Lung (tissue), 17 donors: ENCODE measurements at places on chromosomes 4 and X. TPM values are rescaled to one million over a fixed set of nuclear protein-coding genes. Genes with fewer than 3 reads are reported as not detected.

DNA sequence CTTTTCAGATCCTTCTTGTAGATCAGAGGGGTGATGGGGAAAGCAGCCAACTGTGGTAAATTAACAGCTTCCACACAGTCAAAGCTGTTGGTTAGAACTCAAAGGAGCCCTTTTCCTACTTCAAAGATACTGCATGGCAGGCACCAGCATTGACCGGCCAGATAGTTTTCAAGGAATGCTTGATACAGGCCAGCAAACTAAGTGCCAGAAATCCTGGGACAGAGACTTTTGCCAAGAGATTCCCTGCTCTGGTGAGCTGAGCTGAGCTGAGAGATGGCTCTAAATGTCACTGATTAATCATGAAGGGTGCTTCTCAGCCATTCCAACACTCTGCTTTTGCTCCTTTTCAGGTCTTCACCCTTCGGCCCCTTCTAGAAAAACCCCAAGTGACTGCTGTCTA lies 131.6 kb upstream of the MED14 start:
- H3K4me3 ChIP-seq: no peak overlapping the region
- H3K27ac ChIP-seq: peak overlapping the region; percentile 60
- no peaks in the 10 kb centered on the region for H3K36me3 ChIP-seq
- peaks cover 9% of the 10 kb centered on the region for H3K4me1 ChIP-seq
- peaks cover 6% of the 10 kb centered on the region for H3K27me3 ChIP-seq

DNA sequence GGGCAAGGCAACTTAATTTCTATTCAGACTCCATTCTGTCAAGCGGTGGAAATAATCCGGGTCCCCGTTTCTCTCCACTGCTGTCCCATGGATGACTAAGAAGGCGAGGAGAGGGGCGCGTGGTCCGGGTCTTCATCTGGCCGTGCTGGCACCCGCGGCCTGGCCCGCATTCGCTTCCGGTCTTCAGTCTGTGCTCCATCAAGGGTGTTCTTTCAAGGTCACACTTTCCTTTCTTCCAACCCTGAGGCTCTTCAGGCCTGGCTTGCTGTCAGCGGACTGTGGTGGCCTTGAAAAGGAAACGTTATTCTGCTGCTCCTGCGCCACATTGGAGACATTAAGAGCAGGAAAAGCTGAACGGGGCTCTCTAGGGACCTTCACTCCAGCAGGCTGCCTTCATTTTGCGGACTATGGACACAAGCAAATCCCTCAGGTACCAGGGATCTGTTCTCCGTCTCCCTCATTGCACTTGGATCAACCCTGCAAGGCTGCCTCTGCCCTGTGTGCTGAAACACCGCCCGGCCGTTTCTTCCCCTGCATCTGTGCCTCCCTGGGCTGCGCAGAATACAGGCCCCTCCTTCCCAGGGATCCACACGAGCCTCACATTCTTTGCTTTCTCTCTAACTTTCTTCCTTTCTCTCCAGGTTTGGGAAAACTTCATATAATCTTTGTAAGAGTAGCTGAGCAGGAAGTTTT lies 5.7 kb upstream of the SLC25A4 start:
- no peak for DNase-seq
- no peaks in the 10 kb centered on the region for H3K27me3 ChIP-seq
- H3K4me3 ChIP-seq: no peak overlapping the region
- H3K36me3 ChIP-seq: no peaks in the 10 kb centered on the region

Gene GABRE
- 44.5 TPM for total RNA-seq

DNA sequence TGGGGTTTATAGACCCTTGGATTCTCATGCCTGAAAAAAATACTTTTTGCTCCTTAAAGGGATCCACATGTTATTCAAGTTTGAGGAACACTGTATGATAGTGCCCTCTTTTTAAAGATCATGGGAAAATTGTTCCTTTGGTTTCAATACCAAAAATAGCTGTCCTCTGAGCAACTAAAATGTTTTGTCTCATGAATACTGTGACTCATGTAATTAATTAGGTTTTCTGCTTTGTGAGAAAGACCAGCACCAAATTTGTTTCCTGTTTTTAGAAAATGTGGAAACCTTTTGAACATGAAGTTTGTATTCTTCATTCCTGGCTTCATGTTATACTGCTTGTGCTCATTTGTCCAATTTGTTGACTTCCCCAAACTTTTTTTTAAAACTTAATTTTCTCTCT lies 127.6 kb upstream of the SH3RF1 start:
- peaks cover 8% of the 10 kb centered on the region for H3K36me3 ChIP-seq
- no peak overlapping the region for H3K4me3 ChIP-seq
- no peaks in the 10 kb centered on the region for H3K27me3 ChIP-seq

GRCh38 chr4:41573502-41574001 lies 35.6 kb downstream of the LIMCH1 start:
- no peak for DNase-seq
- H3K4me1 ChIP-seq: peaks cover 35% of the 10 kb centered on the region
- H3K36me3 ChIP-seq: peaks cover 3% of the 10 kb centered on the region

Gene SHOX
- total RNA-seq: not detected

DNA sequence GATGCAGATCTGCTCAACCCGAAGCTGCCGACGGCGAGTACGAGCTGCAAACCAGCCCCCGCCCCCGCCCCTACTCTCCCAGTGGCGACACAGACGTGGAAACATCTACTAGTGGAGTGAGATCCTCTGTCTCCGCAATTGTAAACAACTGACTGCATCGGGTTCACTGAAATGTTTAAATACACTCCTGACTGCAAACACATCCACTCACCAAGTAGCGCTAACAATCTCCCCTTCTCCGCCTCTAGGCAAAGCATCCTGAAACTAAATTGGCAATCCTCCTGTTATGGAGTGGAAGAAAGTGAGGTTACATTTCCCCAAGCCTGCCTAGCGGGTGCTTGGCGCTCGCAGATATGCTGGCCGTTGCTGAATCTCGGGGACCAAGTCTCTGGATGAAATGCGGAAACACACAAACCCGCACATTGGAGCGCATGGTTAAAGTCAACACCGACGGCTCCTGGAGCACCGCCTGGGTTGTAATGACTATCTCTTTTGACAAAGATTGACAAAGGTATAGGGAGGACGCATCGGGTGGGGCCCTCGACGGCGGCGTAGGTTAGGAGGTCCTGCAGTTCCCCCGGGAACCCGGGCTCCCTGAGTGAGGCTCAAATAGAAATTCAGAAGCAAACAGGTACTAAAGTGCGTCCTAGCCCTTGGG lies 117.0 kb upstream of the TEX13C start:
- H3K27me3 ChIP-seq: peaks cover 38% of the 10 kb centered on the region
- H3K36me3 ChIP-seq: no peaks in the 10 kb centered on the region
- H3K4me3 ChIP-seq: no peak overlapping the region
- no peak for DNase-seq
- no peak overlapping the region for H3K27ac ChIP-seq

GRCh38 chr4:60605646-60606354 lies 594.3 kb upstream of the ADGRL3 start:
- no peak overlapping the region for H3K27ac ChIP-seq
- H3K27me3 ChIP-seq: no peaks in the 10 kb centered on the region
- no peak for DNase-seq
- no peak overlapping the region for H3K4me3 ChIP-seq
- no peaks in the 10 kb centered on the region for H3K36me3 ChIP-seq

DNA sequence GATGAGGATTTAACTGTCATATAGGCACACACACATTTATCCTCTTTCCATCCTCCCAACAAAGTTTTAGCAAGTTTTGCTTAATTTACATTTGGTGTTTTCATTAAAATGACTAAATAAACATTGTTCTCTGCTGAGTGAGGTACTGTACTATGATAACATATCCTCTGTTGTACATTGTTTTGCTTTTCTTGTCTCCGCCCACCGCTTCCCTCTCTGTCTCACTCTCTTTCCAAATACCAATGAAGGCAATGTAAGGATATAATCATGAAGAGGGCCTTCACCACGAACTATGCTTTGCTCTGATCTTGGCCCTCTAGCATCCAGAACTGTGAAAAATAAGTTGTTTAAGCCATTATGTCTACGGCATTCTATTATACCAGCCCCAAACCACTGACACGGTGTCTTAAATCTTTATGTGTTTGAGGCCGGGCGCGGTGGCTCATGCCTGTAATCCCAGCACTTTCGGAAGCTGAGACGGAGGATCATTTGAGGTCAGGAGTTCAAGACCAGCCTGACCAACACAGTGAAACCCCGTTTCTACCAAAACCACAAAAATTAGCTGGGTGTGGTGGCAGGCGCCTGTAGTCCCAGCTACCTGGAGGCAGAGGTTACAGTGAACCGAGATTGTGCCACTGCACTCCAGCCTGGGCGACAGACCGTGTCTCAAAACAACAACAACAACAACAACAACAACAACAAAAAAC lies 65.3 kb downstream of the HPRT1 start:
- H3K4me3 ChIP-seq: no peak overlapping the region
- no peaks in the 10 kb centered on the region for H3K4me1 ChIP-seq
- no peak for DNase-seq
- H3K27ac ChIP-seq: no peak overlapping the region

- no peak for DNase-seq
- H3K4me3 ChIP-seq: peak overlapping the region; percentile 86
- H3K27me3 ChIP-seq: peaks cover 21% of the 10 kb centered on the region
- no peaks in the 10 kb centered on the region for H3K36me3 ChIP-seq
- peaks cover 16% of the 10 kb centered on the region for H3K4me1 ChIP-seq
Observed at GRCh38 chrX:2692221-2693112, 1.4 kb downstream of the CD99 start.

DNA sequence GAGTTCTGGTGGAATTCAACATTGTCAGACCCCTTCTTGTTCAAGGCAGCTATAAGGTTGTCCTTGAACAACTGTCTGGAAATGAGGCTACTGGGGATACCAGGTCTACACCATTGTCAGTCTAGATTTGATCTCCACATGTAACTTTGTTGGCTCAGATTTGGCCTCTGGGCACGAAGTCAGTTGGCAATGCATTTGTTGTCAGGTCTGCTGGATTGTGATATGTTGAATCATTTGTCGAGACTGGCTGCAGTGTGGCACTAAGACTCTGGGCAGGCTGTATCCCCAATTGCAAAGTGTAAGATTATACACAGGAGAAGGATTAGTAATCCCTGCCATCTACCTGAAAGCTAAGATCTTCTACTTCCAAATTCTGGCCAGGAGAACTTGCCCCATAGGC lies 26.5 kb downstream of the ZNF81 start:
- no peaks in the 10 kb centered on the region for H3K36me3 ChIP-seq
- H3K4me1 ChIP-seq: no peaks in the 10 kb centered on the region
- no peaks in the 10 kb centered on the region for H3K27me3 ChIP-seq
- no peak overlapping the region for H3K4me3 ChIP-seq
- DNase-seq: no peak
- H3K27ac ChIP-seq: no peak overlapping the region

Gene MAGEA10
- not detected for total RNA-seq

DNA sequence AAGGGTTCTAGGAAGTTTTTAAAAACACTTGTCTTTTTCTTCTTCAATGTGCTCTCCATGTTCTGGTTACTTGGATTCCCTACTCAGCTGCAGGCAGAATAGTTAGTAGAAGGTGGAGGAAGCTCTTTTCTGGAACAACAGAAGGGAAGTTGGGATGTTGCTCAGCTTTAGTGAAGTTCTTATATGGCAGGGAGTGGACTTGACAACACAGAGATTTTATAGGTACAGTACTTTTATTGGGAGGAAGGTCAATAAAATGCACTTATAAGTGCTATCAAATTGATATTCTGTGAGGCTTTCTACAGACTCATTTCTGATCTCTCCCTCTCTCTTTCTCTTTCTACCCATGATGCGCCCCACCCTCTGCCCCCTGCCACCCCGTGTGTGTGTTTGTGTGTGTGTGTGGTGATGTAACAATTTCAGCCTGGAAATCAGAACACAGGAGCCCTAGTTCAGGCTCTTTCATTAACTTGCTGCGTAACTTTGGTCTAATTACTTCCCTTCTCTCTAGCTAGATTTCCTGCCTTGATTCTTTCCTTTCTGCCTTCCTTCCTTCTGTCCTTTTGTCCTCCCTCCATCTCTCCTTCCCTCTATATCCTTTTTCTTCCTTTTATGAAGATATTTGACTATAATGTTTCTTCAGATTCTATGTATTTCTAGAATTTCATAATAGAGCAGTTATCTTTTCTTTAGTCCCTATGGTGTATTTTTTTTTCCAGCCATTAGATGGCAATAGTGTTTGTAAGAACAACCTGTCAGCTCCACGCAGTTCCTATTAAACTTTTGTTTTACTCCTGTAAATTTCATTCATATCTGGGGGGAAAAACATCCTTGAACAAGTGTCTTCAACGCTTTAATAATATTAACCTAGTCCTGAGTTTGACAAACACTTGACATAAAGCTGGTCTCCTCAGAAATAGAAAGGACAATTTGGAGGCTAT lies 37.1 kb downstream of the HEPH start:
- peak; percentile 1 for DNase-seq
- H3K4me1 ChIP-seq: no peaks in the 10 kb centered on the region
- H3K27me3 ChIP-seq: no peaks in the 10 kb centered on the region
- no peaks in the 10 kb centered on the region for H3K36me3 ChIP-seq

DNA sequence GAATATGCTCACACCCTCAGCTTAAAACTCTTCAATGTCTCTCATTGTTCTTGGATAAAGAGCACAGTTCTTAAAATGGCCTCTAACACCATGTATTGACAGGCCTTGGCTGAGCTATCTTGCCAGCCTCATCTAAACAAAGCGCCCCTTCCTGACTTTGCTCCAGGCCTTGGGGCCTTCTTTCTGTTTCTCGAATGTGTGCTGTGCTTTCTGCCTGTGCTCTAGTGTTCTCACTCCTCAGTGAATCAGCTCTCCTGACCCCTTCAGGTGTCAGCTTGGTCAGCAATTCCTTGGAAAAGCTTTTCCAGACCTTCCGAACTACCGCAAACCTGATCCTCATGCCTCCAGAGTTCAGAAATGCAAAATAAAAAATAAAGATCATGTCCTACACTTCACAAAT lies 346.3 kb upstream of the FSTL5 start:
- H3K36me3 ChIP-seq: no peaks in the 10 kb centered on the region
- H3K4me3 ChIP-seq: no peak overlapping the region
- H3K27me3 ChIP-seq: no peaks in the 10 kb centered on the region
- H3K4me1 ChIP-seq: no peaks in the 10 kb centered on the region
- no peak for DNase-seq

Gene STATH
- total RNA-seq: not detected

Gene KLHL13
- total RNA-seq: 3.6 TPM

GRCh38 chr4:153110739-153111138 lies 93.5 kb upstream of the TRIM2 start:
- H3K4me3 ChIP-seq: no peak overlapping the region
- no peaks in the 10 kb centered on the region for H3K27me3 ChIP-seq
- H3K36me3 ChIP-seq: no peaks in the 10 kb centered on the region
- peaks cover 9% of the 10 kb centered on the region for H3K4me1 ChIP-seq
- no peak overlapping the region for H3K27ac ChIP-seq
